ENCODE measurements at places on chromosomes 16 and 17.
A peak's percentile ranks its signal among the peaks of the same experiment; 100 is the strongest.

GRCh38 chr16:30948667-30949649 is at the start of gene ORAI3:
ORAI3 (plus strand) TSS chr16:30949068; CDS start chr16:30949290, 222 bp downstream.
- no peaks in the 10 kb centered on the region for H3K27me3 ChIP-seq
- peak within 1 kb of the TSS; percentile 91 for H3K27ac ChIP-seq
- no peaks in the 10 kb centered on the region for H3K36me3 ChIP-seq

DNA sequence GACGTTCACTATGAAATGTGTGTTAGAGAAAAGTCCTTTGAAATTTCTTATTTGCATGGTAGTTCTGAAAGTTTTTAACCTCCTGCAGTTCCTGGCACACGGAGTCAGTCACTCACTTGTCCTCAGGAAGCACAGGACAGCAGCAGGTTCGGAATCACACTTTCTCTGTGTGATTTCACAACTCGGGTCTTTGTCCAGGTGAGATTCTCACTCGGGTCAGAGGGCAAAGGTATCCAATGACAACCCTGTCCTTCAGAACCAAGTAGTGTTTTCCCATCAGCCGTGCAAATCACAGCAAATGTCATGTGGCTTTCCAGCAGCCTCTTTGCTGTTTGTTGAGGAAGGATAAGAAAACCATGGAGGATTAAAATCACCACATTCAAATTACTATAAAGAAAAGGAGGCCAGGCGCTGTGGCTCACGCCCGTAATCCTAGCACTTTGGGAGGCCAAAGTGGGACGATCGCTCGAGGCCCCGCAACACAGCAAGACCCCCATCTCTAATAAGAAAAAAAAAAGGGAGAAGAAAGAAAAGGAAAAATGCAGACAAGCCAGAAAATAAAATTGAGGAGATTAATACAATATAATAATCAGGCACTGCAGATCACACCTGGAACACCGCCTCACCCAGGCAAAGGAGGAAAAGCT is 22.0 kb downstream of the ADCY9 start:
- no peaks in the 10 kb centered on the region for H3K27me3 ChIP-seq
- H3K27ac ChIP-seq, result peak overlapping the region; percentile 90
- no peaks in the 10 kb centered on the region for H3K36me3 ChIP-seq

DNA sequence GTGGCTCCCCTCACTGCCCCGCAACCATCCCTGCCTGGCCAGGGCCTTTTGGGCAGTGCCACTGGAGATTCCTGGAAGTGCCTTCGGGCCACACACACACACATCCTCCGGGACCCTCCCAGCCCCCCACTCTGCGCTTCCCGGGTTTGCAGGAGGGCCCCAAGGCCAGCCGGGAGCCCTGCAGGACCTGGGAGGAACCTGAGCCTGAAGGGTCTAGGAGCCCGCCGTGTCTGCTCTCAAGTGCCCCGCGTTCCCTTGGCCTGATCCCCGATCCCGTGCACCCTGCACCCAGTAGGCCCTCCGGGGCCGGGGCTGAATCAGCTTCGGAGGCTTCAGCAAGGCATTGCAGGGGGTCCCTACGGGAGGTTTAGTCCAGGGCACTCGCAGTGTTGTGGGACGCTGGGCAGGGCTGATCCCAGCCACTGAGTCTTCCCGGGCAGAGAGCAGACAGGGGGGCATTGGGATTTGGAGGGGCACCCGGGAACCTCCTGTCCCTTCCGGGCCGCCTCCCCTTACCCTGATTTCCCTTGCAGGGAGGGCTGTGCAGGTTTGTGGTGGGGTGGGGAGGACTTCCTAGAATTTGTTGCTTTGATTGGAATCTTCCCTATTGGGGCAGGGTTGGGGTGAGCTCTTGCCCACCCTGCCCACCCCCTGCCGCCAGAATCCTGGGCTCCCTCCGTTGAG is 36.9 kb downstream of the TMEM235 start:
- no peak overlapping the region for H3K27ac ChIP-seq
- no peaks in the 10 kb centered on the region for H3K36me3 ChIP-seq
- peaks cover 12% of the 10 kb centered on the region for H3K4me1 ChIP-seq
- H3K4me3 ChIP-seq, result no peak overlapping the region

DNA sequence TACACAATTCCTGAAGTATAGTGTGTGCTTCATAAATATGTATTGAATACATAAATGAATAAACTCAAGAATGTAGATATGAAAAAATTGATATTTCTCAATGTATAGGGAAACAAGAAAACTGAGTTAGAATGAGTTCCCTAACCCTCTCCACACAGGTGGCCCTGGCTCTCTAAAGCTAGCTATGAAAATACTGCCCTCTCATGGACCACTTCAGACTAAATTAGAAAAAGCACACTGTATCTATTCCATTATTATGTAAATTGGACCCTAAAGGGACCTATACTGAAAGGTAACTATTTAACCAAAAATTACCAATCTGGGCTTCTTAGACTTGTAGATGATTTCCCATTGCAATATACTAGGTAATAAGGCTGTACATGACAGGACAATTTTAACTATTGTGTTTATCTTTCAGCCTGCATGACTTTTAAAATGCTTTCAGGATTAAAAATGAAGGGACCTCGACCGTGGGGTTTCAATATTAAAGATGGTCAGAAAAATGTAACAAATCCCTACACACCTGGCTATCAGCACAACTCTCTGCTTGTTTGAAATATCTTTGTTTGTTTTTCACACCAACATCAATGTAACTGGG is 672.5 kb upstream of the KIF2B start:
- DNase-seq, result no peak
- H3K27ac ChIP-seq, result no peak overlapping the region
- no peak overlapping the region for H3K4me3 ChIP-seq
- no peaks in the 10 kb centered on the region for H3K4me1 ChIP-seq

GRCh38 chr17:68599091-68599490 is 2.1 kb downstream of the FAM20A start:
- H3K27me3 ChIP-seq, result peaks cover 50% of the 10 kb centered on the region
- H3K36me3 ChIP-seq, result no peaks in the 10 kb centered on the region
- H3K4me3 ChIP-seq, result peak overlapping the region; percentile 73
- DNase-seq, result no peak
- H3K4me1 ChIP-seq, result no peaks in the 10 kb centered on the region
- peak overlapping the region; percentile 61 for H3K27ac ChIP-seq

DNA sequence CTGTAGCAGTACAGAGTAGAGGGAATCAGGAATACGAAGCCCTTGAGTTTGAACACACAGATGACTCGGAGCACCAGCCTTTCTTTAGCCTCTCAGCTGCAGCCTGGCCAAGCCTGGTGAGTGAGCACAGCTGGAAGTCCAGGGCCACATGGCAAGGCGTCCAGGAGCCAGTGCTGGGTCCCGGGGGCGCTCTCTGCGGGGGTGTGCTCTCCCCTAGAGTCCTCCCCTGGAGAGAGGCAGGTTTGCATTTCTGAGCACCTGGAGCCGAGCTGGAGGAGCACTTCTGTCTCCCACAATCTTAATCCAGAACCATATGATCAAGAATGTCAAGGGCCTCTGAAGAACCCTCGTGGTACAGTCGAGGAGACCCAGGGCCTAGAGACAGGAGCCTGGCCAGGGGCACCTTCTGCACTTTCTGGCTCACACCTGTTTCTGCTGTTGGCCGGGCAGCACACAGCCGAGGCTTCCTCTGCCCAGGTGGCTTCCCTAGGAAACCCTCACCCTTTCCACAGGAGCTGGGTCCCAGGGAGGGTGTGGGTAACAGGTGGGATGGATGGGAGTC is 78.3 kb downstream of the PLD6 start:
- H3K4me3 ChIP-seq, result no peak overlapping the region
- peak; percentile 42 for DNase-seq
- no peaks in the 10 kb centered on the region for H3K27me3 ChIP-seq
- peaks cover 67% of the 10 kb centered on the region for H3K4me1 ChIP-seq
- peaks cover 45% of the 10 kb centered on the region for H3K36me3 ChIP-seq

DNA sequence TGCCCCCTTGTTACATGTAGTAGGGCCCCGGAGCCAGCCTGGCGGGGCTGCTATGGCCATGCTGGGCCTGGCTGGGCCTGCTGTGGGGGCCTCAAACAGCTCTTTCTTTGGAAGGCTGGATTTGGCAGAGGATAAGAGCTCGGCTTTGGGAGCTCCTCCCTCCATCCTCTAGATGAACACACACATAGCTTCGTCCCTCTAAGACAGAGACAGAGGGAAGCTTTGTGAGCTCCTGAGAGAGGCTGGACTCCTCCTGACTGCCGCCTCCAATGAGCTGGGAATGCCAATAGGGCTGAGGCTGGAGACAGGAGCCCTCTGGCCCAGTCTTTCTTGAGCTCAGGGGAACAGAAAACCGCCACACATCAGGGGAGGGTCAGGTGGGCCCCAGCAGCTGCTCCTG is 37.3 kb upstream of the CDC42EP4 start:
- no peak for DNase-seq
- no peak overlapping the region for H3K4me3 ChIP-seq
- H3K4me1 ChIP-seq, result no peaks in the 10 kb centered on the region
- H3K36me3 ChIP-seq, result no peaks in the 10 kb centered on the region

- no peak for DNase-seq
- H3K4me3 ChIP-seq, result no peak overlapping the region
- peaks cover 12% of the 10 kb centered on the region for H3K27me3 ChIP-seq
- H3K27ac ChIP-seq, result no peak overlapping the region
- no peaks in the 10 kb centered on the region for H3K4me1 ChIP-seq
- H3K36me3 ChIP-seq, result no peaks in the 10 kb centered on the region
Measured at GRCh38 chr16:50455288-50455845, 86.6 kb upstream of the BRD7 start.

DNA sequence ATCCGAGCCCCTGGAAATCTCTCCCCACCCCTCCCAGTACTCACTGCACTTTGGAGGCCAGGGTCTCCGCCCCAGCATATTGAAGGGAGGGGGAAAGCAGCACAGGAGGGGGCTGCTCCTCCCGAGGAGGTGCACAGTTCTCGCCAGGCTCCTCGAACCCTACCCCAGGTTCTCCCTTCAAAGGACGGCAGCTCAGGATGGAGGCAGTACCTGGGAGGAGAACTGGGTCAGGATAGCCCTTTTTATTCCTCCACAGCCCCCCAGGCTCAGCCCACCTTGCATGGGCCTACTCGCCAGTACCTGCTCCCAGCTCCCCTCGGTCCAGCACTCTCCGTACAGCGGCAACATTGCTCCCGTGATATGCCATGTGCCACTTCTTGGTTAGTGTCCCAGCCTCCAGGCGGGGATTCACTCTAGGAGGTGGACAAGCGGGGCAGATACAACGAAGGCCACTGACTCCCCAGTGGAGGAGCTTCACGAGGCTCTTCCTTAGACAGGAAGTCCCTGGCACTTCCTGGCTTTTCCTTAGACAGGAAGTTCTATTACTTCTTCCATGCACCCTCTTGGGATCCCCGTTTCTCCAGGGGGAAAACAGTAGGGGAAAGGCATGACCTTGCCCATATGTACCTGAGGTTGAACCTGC is 2.1 kb upstream of the GPS2 start:
- H3K36me3 ChIP-seq, result peaks cover 87% of the 10 kb centered on the region
- H3K4me1 ChIP-seq, result peaks cover 30% of the 10 kb centered on the region
- no peaks in the 10 kb centered on the region for H3K27me3 ChIP-seq
- no peak overlapping the region for H3K27ac ChIP-seq
- DNase-seq, result no peak
- no peak overlapping the region for H3K4me3 ChIP-seq

- no peak overlapping the region for H3K4me3 ChIP-seq
- DNase-seq, result no peak
- peak overlapping the region; percentile 82 for H3K27ac ChIP-seq
- no peaks in the 10 kb centered on the region for H3K27me3 ChIP-seq
- H3K36me3 ChIP-seq, result no peaks in the 10 kb centered on the region
Measured at GRCh38 chr17:80775863-80776262, 215.8 kb upstream of the CHMP6 start.

GRCh38 chr16:51045186-51045585 is 105.9 kb downstream of the SALL1 start:
- H3K27me3 ChIP-seq, result no peaks in the 10 kb centered on the region
- H3K4me1 ChIP-seq, result no peaks in the 10 kb centered on the region
- no peak for DNase-seq
- no peaks in the 10 kb centered on the region for H3K36me3 ChIP-seq

GRCh38 chr16:54135361-54136275 is 151.0 kb downstream of the IRX3 start:
- no peaks in the 10 kb centered on the region for H3K27me3 ChIP-seq
- no peak overlapping the region for H3K4me3 ChIP-seq
- DNase-seq, result no peak
- H3K4me1 ChIP-seq, result no peaks in the 10 kb centered on the region
- H3K36me3 ChIP-seq, result no peaks in the 10 kb centered on the region

DNA sequence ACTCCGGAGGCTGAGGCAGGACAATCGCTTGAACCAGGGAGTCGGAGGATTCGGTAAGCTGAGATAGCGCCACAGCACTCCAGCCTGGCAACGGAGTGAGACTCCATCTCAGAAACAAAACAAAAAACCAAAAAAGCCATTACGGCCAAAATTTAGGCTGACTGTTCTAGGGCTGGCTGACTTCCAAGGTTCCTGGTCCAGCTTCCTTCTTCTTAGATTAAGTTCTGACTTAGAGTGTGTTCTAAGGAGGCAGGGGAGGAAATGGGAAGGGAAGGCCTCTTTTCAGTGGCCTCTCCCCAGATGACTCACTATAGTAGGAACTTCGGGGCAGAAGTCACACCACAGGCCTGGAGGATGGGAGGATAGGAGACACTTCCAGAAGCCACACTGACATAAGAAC is 27.7 kb upstream of the CLEC18B start:
- no peak overlapping the region for H3K4me3 ChIP-seq
- H3K4me1 ChIP-seq, result peaks cover 5% of the 10 kb centered on the region
- no peaks in the 10 kb centered on the region for H3K27me3 ChIP-seq
- H3K36me3 ChIP-seq, result no peaks in the 10 kb centered on the region
